Bronchial smooth muscle cell (primary cell): ENCODE measurements at places on chromosomes 3 and 15. TPM values are rescaled to one million over a fixed set of nuclear protein-coding genes. Genes with fewer than 3 reads are reported as not detected.

The COPB2 gene
- total RNA-seq: 242 and 309 TPM in 2 replicates

The FEZF2 gene
- total RNA-seq: not detected in 2 replicates

The RNU5B-1 gene
- total RNA-seq: not detected in 2 replicates

The SLC28A1 gene
- not detected in 2 replicates for total RNA-seq

The GPR149 gene
- total RNA-seq: not detected in 2 replicates

The ZMYND10 gene
- total RNA-seq: 1.3 and 1.4 TPM in 2 replicates
